HS-27A (cell line): ENCODE measurements at places on chromosomes 12 and 14.
A peak's percentile ranks its signal among the peaks of the same experiment; 100 is the strongest.

GRCh38 chr14:52059649-52060048 is 9.2 kb downstream of the NID2 start:
- DNase-seq: no peak

GRCh38 chr12:52856787-52857186 is 8.0 kb upstream of the KRT78 start:
- DNase-seq: no peak

- DNase-seq: no peak
These were observed 45.0 kb upstream of the GSG1 start for GRCh38 chr12:13148485-13148847.

GRCh38 chr12:119780786-119781434 is 96.2 kb downstream of the CIT start:
- no peak for DNase-seq

DNA sequence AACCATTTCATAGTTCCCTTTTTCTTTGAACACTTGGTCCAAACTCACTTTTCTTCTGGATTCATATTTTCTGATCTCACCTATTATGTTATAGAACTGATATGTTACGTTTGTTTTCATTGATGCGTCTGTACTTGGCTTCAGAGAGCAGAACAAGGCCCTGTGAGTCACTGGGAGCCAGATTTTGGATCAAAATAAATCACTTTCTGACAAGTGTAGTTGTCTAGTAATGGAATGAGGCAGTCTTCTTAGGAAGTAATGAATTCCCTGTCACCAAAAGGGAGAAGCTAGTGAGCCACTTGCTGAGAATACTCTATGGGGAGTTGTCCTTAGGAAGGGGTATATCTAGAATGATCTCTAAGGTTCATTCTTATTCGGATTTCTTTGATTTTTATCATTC is 10.2 kb downstream of the BICD1 start:
- peak; percentile 67 for DNase-seq

DNA sequence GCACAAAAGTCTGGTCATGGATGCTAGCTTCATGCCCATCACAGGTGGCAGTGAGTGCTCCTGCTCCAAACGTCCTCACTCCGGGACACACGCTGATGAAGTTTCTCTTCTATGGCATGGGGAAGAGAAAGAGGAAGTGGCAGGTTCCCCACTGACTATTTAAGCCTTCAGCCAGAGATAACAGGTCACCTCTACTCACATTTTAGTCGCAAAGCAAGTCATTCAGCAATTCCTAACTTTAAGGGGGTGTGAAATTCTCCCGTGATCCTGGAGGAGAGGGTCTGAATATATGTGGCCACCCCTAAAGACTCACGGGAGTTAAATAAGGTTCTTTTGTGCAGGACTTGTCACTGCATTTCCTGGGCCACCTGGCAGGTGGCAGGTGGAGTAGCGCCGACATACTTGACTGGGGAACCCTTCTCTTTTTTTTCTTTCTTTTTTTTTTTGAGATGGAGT is 18.8 kb upstream of the RCOR1 start:
- DNase-seq: no peak

DNA sequence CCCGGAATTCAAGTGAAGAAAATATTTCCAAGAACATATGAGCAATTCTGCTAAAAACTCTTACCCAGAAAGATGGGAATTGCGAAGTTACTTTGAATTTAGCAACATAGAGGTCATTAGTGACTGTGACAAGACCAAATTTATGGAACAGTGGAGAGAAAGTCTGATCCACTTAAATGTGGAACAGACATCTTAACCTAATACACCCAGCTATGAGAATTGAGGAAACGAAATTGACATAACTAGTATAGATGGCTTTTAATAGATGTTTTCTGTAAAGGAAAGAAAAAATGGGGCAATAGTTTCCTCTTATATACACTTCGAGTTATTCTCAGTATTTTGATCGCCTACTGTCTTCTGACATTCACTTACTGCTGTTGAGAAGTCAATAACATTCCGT is 4.6 kb downstream of the OVCH1 start:
- no peak for DNase-seq

- DNase-seq: no peak
These were observed 235.1 kb downstream of the NRXN3 start for GRCh38 chr14:78405079-78405856.

- DNase-seq: no peak
These were observed 91.9 kb downstream of the SLC8A3 start for GRCh38 chr14:70096866-70097265.

DNA sequence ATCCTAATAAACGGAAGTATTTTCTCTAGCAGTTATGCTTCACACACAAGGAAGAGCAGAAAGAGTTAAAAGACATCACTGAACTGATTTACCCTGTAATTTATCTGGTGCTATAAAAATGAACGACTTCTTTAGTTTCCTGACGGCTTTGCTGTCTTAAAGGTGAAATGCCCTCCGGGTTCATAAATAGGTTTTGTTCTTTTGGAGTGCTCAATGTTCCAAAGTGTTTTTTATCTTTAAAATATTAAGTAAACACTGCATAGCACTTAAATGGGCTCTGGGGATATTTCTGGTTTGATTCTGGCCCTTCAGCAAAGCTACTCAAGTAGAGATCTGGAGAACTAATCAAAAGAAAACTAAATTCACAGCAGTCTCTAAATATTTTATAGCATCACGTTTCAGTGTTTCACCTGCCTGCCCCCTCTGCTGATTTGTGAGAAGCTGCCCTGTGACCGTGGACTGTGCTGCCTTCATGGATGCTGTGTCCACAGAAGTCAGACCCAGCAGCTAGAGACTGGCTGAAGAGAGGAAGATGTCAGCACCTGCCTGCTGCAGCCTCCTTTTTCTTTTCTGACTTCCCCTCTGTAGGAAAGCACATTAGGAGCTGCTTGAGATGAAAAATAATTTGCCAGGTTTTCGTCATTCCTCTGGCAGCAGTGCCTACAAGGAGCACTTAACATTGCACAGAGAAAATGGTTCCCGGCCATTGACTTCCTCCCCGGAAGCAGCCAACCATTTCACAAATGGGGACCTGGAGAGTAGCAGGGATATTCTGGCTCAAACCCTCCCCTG is 205.1 kb upstream of the FSCB start:
- no peak for DNase-seq

DNA sequence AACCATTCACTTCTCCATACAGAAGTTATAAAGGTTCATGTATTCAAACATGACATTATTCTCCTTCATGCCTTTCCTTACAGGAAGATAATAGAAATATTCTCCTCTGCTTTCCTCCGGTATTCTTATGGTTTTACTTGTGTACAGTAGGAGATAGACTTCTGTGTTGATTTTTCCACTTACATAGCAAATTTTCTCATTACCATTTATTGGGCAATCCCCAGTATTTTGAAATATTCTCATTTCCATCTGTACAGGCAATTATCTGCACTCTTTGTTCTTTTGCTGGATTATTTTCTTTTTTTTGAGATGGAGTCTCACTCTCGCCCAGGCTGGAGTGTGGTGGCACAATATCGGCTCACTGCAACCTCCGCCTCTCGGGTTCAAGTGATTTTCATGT is 11.0 kb downstream of the PXMP2 start:
- DNase-seq: no peak

- DNase-seq: no peak
These were observed 53.8 kb upstream of the CCDC175 start for GRCh38 chr14:59630288-59630963.

DNA sequence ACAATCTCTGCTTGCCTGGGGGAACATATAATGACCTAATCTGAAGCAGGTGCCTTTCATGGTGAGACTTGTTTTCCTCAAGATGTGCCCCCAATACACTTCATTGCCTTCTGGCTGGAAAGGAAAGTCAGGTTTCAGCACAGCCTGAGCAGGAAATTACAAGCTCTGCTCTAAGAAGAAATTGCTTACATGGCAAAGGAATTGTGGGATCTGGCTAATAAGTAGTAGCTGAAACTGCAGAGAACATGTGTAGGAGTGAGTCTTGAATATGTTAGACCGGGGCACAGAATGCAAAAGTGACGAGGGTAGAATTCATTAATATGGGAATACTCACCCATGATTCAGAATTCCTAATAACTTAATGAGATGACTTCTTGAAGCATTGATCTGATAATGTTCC is 6.3 kb upstream of the CFAP54 start:
- no peak for DNase-seq

GRCh38 chr12:81416571-81416970 is 338.7 kb downstream of the ACSS3 start:
- no peak for DNase-seq

DNA sequence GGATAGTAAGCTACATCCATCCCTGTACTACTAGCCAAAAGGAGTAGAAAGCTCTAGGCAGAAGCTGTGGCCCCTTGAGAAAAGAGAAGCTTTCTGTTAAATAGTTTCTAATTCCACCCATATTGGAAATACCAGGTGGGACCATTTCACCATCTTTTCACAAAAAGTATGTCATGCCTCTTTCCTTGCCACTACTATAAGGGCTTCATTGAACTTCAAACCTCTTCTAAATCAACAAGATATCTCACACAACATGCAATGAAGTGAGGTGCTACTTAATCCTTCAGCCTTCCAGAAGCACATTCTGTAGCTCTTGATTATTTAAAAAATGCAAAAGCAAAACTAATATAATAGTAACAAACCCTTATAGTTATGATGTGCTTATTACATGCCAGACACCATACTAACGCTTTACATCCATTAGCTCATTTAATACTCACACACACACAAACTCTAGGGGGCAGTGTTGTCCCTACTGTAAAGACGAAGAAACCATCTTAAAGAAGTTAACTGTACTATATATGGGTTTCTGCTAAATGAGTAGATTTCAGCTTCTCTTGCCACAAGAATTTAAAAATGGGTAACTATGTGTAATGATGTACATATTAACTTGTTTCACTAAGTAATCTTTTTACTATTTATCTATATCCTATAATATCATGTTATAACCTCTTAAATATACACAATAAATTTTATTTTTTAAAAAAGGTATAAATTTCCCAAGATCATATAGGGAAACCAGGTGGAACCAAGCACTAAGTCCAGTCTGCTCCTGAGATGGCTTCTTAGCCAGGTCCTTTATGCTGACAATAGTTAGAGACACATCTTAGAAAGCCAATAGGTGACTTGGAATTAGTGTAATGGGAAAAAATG is 124.4 kb downstream of the RPS29 start:
- DNase-seq: peak; percentile 69

- DNase-seq: no peak
These were observed 53.1 kb downstream of the GUCY2C start for GRCh38 chr12:14643251-14643650.

- DNase-seq: no peak
These were observed 31.0 kb upstream of the GRIP1 start for GRCh38 chr12:66709893-66710292.

DNA sequence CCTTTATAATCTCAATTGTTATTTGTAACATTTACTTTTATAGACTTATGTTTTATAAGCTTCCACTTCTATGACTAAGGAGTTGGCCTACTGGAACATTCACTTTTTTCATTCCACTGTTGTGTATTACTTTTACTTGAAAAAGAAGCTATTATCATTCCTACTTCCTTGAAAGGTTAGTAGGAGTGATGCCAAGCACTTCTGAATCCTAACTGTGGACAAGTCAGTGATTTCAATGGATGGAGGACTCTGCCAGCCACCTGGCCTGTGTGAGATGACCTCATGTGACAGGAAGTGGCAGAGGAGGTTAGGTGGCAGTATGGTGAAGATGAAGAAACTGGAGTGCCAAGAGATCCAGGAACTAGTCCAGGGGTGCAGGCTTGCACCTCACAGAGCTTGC is 46.0 kb downstream of the TECPR2 start:
- no peak for DNase-seq

DNA sequence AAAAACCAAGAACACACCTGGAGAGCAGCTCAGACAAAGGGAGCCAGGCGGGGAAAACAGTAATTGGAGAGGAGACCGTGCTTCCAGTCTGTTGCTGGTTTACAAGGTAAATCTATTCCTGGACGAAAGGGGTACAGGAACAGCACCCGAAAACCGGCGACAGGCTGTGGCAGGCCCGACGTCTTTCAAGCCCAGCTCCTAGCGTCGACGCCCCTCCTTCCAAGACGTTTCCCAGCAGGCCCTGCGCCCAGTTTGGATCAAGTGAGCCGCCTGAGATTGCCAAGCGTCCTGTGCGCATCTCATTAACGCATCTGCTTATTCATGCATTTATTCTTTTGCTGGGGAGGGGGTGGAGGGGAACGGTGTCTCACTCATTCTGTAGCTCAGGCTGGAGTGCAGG is 1.4 kb downstream of the C12orf56 start:
- DNase-seq: no peak

DNA sequence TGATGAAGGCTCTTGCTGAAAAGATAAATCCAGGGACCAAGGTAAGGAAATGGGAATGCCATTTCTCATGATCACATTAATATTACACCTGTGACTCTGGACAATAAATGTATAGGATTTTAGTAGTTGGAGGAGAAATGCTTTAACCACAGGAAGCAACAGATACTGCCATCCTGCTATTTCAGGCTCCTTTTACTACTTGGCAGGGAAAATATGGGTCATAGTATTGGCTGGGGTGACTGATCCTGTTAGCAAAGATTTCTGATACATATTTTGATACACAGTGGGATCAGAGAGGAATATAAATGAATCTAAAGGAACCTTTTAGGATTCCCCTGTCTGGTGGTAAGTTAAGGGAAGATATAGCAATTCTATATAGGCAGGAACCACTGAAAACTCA is 115.0 kb downstream of the IGF1 start:
- no peak for DNase-seq

- peak; percentile 9 for DNase-seq
These were observed 830 bp downstream of the PPP4R3A start for GRCh38 chr14:91509083-91509877.

DNA sequence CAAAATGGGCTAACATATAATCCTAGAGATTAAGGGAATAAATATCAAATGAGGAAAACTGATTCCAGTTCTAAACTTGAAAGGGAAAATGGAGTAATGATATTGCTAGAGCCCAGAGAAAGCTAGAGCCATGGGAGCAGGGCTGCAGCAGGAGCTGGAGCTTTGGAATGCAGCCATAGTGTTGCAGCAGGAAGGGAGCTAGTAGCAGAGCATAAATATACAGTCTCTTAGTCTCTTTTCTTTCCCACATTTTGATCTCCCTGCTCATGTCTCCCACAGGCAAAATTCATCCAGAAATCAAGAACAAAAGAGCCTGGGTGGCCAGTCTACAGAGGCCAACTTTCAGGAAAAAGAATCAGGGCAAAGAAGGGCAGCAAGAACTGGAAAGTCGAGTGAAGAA is 253.7 kb downstream of the ATXN7L3B start:
- DNase-seq: no peak

- no peak for DNase-seq
These were observed 916 bp upstream of the CHPT1 start for GRCh38 chr12:101696251-101697196.

DNA sequence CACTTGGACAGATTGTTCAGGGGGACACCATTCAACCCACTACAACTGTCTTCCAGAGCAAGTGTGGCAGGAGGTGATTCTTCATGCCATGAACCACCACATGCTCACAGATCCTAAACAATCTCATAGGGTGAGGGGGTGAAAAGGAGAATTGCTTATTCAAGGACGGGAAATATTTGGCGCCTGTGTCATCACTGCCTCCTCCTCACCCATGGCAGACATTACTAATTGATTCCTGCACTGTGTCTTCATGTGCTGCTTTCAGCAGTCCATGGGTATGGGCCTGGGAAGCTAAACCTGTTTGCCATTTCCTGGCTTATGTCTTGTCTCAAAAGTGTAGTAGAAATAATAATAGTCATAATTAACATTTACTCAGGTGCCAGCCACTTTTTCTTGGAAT is 31.3 kb downstream of the MMAB start:
- no peak for DNase-seq
